Activated T-helper 1 cell treated with anti-CD3 and anti-CD28 coated beads, Interleukin-12 subunit alpha, Interleukin-12 subunit beta, Interleukin-2, Interleukin-4 antibody, amounts not matched to agents 30 ng/mL and 10 ng/mL and 1 ng/mL, durations not matched to agents 14 hours and 24 hours and 36 hours (primary cell): ENCODE measurements at places on chromosomes 5 and 9. TPM values are rescaled to one million over a fixed set of nuclear protein-coding genes. Genes with fewer than 3 reads are reported as not detected.
A peak's percentile ranks its signal among the peaks of the same experiment; 100 is the strongest.

The LYRM7 gene
- total RNA-seq: 13.7 and 15.8 TPM in 2 replicates

- DNase-seq: no peak
- H3K4me3 ChIP-seq: no peak overlapping the region
- H3K36me3 ChIP-seq: no peaks in the 10 kb centered on the region
- peaks cover 10% of the 10 kb centered on the region for H3K27me3 ChIP-seq
Measured at GRCh38 chr5:96384353-96384752, 48.7 kb downstream of the PCSK1 start.

DNA sequence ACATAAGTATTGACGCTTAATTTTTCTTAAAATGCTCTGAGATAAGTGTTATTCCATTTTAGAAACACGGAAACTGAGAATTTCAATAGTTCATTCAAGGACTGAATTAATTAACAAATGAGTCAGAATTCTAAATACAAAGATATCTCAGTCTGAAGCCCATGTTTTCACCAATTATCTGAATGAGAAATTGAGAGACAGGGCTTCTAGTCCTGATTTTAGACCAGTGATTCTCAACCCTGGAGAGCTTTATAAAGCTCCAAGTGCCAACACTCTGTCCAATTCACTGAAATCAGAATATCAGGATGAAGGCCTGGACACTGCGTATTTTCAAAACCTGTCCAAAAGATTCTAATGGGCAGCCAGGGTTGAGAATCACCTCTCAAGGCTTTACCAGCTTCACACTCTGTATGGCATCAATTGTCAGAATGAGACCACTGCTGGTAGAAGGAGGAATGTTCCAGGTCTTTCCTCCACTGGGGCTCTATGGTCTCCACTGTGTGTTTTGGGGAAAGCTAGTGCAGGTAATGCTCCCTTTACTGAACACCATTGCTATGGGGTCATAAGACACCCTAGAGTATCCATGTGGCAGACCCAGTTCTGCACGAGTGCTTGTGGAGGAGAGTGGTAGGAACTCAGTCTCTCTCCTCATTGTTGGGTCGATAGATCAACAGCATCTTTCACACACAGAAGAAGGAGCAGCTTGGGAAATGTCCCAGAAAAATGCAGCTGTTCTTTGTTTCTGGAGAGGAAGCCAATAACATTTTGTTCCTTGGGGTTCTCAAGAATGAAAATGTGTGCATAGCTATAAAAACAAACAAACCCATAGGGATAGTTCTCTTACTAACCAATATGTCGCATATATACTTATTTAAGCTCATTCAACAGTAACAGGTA lies 99.7 kb upstream of the OSMR start:
- H3K4me3 ChIP-seq: no peak overlapping the region
- H3K27me3 ChIP-seq: peaks cover 2% of the 10 kb centered on the region
- no peaks in the 10 kb centered on the region for H3K36me3 ChIP-seq
- DNase-seq: no peak
- no peak overlapping the region for H3K27ac ChIP-seq
- no peaks in the 10 kb centered on the region for H3K4me1 ChIP-seq

GRCh38 chr9:76390656-76391055 lies 3.6 kb downstream of the RFK start:
- H3K27me3 ChIP-seq: no peaks in the 10 kb centered on the region
- DNase-seq: no peak
- H3K36me3 ChIP-seq: peaks cover 26% of the 10 kb centered on the region
- H3K4me3 ChIP-seq: no peak overlapping the region
- H3K27ac ChIP-seq: no peak overlapping the region

GRCh38 chr5:173234129-173234790 lies 746 bp downstream of the NKX2-5 start:
- peaks cover 3% of the 10 kb centered on the region for H3K36me3 ChIP-seq
- no peak overlapping the region for H3K4me3 ChIP-seq
- no peak for DNase-seq
- no peak overlapping the region for H3K27ac ChIP-seq

- peaks cover 16% of the 10 kb centered on the region for H3K27me3 ChIP-seq
- no peaks in the 10 kb centered on the region for H3K4me1 ChIP-seq
- peak overlapping the region; percentile 53 for H3K4me3 ChIP-seq
- no peaks in the 10 kb centered on the region for H3K36me3 ChIP-seq
- no peak overlapping the region for H3K27ac ChIP-seq
- DNase-seq: no peak
Measured at GRCh38 chr9:129382281-129383018, 204.4 kb upstream of the IER5L start.

DNA sequence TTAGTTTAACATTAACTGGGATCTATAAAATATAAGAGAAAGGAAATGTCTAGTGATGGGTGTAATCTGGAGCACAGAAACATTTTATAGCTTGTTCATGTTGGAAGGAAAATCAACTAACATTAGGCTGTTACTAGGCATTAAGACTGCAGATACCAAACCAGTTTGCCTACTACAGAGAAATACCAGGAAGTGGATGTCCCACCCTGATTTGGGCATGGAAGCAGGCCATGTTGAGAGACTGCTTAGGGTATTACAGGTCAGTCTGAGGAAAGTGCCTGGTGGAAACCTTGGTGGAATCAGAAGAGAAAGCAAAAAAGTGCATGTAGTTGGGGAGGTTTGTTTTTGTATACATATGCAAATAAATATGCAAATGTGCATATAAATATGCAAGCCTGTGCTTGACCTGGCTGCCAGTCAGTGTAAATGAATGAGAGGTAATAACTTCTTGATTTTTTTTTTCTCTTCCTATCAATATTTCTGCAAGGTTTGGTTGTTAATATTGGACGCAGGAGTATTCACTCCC lies 9.6 kb upstream of the CCDC112 start:
- no peak overlapping the region for H3K4me3 ChIP-seq
- DNase-seq: no peak
- peaks cover 40% of the 10 kb centered on the region for H3K27me3 ChIP-seq
- no peak overlapping the region for H3K27ac ChIP-seq
